ENCODE measurements at places on chromosomes 3 and 15. TPM values are rescaled to one million over a fixed set of nuclear protein-coding genes. Genes with fewer than 3 reads are reported as not detected.

The CD200R1 gene
- 0.84 TPM for total RNA-seq

DNA sequence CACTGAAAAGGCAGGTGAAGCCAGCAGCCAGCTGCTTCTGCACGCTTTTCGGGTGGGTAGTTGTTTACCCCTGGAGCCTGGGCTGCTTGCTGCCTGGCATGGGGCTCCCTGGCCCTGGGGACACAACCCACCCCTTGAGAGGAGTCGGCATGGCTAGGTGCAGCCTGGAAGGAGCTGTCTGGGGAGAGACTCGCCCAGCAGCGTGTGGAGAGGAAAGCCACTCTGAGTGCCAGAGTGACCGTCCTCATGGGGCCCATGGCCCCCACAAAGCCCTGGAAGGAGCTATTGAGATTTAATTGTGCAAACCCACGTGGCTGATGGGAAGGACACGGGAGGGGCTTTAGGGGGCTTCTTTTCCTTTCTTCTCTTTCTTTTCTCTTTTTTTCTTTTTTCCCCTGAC, 137.5 kb downstream of the OPA1 start:
- no peaks in the 10 kb centered on the region for H3K36me3 ChIP-seq
- no peaks in the 10 kb centered on the region for H3K27me3 ChIP-seq
- H3K27ac ChIP-seq: no peak overlapping the region
- DNase-seq: no peak

GRCh38 chr3:131630807-131631206, 128.0 kb upstream of the MRPL3 start:
- no peak for DNase-seq
- H3K4me1 ChIP-seq: no peaks in the 10 kb centered on the region
- H3K27me3 ChIP-seq: no peaks in the 10 kb centered on the region

GRCh38 chr3:151908399-151908798, 35.0 kb downstream of the SUCNR1 start:
- no peak overlapping the region for H3K27ac ChIP-seq
- H3K4me1 ChIP-seq: no peaks in the 10 kb centered on the region
- H3K36me3 ChIP-seq: no peaks in the 10 kb centered on the region
- H3K4me3 ChIP-seq: no peak overlapping the region
- H3K27me3 ChIP-seq: no peaks in the 10 kb centered on the region
- DNase-seq: no peak

The DAZL gene
- total RNA-seq: not detected

GRCh38 chr3:31890007-31890406, 91.1 kb downstream of the OSBPL10 start:
- no peak overlapping the region for H3K27ac ChIP-seq
- DNase-seq: no peak
- no peaks in the 10 kb centered on the region for H3K27me3 ChIP-seq
- no peaks in the 10 kb centered on the region for H3K36me3 ChIP-seq
- no peaks in the 10 kb centered on the region for H3K4me1 ChIP-seq
- H3K4me3 ChIP-seq: no peak overlapping the region

GRCh38 chr3:195546130-195546560, 3.0 kb upstream of the PPP1R2 start:
- peaks cover 4% of the 10 kb centered on the region for H3K4me1 ChIP-seq
- DNase-seq: no peak
- no peaks in the 10 kb centered on the region for H3K36me3 ChIP-seq
- H3K4me3 ChIP-seq: no peak overlapping the region
- H3K27me3 ChIP-seq: no peaks in the 10 kb centered on the region

- no peak for DNase-seq
- no peaks in the 10 kb centered on the region for H3K27me3 ChIP-seq
- no peaks in the 10 kb centered on the region for H3K4me1 ChIP-seq
- no peak overlapping the region for H3K27ac ChIP-seq
- H3K4me3 ChIP-seq: no peak overlapping the region
- no peaks in the 10 kb centered on the region for H3K36me3 ChIP-seq
Measured at GRCh38 chr15:87527416-87527815, 729.1 kb downstream of the NTRK3 start.

- H3K4me3 ChIP-seq: no peak overlapping the region
- H3K27me3 ChIP-seq: no peaks in the 10 kb centered on the region
- no peaks in the 10 kb centered on the region for H3K36me3 ChIP-seq
- no peak for DNase-seq
- H3K27ac ChIP-seq: no peak overlapping the region
Measured at GRCh38 chr15:67031331-67031730, 34.1 kb upstream of the SMAD3 start.

- DNase-seq: no peak
- H3K36me3 ChIP-seq: no peaks in the 10 kb centered on the region
- no peak overlapping the region for H3K27ac ChIP-seq
- no peaks in the 10 kb centered on the region for H3K4me1 ChIP-seq
Measured at GRCh38 chr3:20083253-20083652, 43.0 kb downstream of the KAT2B start.

- DNase-seq: peak; percentile 41
- H3K27ac ChIP-seq: no peak overlapping the region
- no peaks in the 10 kb centered on the region for H3K36me3 ChIP-seq
- no peaks in the 10 kb centered on the region for H3K27me3 ChIP-seq
Measured at GRCh38 chr15:31867536-31868442, 162.5 kb upstream of the CHRNA7 start.

- no peaks in the 10 kb centered on the region for H3K36me3 ChIP-seq
- H3K27ac ChIP-seq: no peak overlapping the region
- no peaks in the 10 kb centered on the region for H3K4me1 ChIP-seq
- DNase-seq: no peak
- H3K4me3 ChIP-seq: no peak overlapping the region
Measured at GRCh38 chr3:48957006-48957705, 32.9 kb upstream of the P4HTM start.

DNA sequence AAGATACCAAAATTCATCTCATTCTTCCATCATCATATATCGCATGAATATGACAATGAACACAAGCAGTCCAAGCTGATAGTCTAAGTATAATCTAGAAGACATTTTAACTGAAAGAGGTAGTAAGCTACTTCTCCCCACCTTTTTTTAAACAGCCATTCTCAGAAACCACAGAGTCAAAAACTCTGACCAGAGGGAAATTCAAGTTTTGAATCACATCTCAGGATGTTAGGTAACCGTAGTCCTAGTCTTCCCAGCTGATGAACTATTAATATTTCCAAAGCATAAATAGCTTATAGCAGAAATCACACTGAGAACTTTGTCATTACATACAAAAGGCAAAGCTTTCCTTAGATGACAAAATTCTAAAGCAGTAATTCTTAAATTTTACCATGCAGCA, 25.8 kb downstream of the NPTN start:
- no peak overlapping the region for H3K27ac ChIP-seq
- DNase-seq: no peak
- no peak overlapping the region for H3K4me3 ChIP-seq

The FGF7 gene
- 13.3 TPM for total RNA-seq

- H3K4me3 ChIP-seq: no peak overlapping the region
- no peak for DNase-seq
- H3K27ac ChIP-seq: no peak overlapping the region
- H3K4me1 ChIP-seq: no peaks in the 10 kb centered on the region
- no peaks in the 10 kb centered on the region for H3K27me3 ChIP-seq
Measured at GRCh38 chr3:71662568-71662967, 62.6 kb downstream of the EIF4E3 start.

- no peaks in the 10 kb centered on the region for H3K36me3 ChIP-seq
- no peak overlapping the region for H3K4me3 ChIP-seq
- H3K27me3 ChIP-seq: no peaks in the 10 kb centered on the region
- H3K27ac ChIP-seq: no peak overlapping the region
- DNase-seq: no peak
- H3K4me1 ChIP-seq: no peaks in the 10 kb centered on the region
Measured at GRCh38 chr15:71937650-71938311, 127.4 kb downstream of the NR2E3 start.

GRCh38 chr3:41239587-41239986, 40.3 kb downstream of the CTNNB1 start:
- no peaks in the 10 kb centered on the region for H3K27me3 ChIP-seq
- DNase-seq: no peak
- H3K4me3 ChIP-seq: no peak overlapping the region
- no peaks in the 10 kb centered on the region for H3K4me1 ChIP-seq
- H3K27ac ChIP-seq: no peak overlapping the region
- peaks cover 14% of the 10 kb centered on the region for H3K36me3 ChIP-seq

GRCh38 chr15:50151476-50151875, 30.5 kb upstream of the SLC27A2 start:
- H3K36me3 ChIP-seq: no peaks in the 10 kb centered on the region
- no peak overlapping the region for H3K27ac ChIP-seq
- H3K27me3 ChIP-seq: no peaks in the 10 kb centered on the region
- H3K4me1 ChIP-seq: no peaks in the 10 kb centered on the region
- DNase-seq: no peak

DNA sequence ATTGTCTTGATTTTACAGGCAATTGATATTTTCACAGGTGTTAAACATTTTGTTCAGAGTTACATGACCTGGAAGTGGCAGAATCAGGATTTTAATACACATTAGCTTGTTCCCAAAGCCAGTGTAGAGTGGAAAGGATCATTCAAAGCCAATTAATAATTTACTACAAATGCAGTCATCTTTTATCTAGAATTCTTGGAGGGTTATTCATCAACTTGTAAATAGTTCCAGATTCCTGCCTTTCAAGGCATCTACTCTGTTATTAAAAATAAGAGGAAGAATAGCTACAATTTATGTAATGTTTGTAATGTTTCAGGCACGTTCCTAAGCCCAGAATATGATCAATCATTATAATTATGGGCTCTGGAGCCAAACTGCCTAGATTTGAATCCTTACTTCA, 358.5 kb downstream of the ZNF385D start:
- no peaks in the 10 kb centered on the region for H3K36me3 ChIP-seq
- H3K27ac ChIP-seq: no peak overlapping the region
- H3K4me3 ChIP-seq: no peak overlapping the region
- DNase-seq: no peak
- H3K4me1 ChIP-seq: no peaks in the 10 kb centered on the region

The PLA1A gene
- 1.3 TPM for total RNA-seq

GRCh38 chr3:133884054-133884886, 11.4 kb downstream of the RAB6B start:
- peak; percentile 6 for DNase-seq
- H3K27ac ChIP-seq: no peak overlapping the region
- H3K27me3 ChIP-seq: no peaks in the 10 kb centered on the region
- H3K4me1 ChIP-seq: no peaks in the 10 kb centered on the region
- H3K4me3 ChIP-seq: no peak overlapping the region

DNA sequence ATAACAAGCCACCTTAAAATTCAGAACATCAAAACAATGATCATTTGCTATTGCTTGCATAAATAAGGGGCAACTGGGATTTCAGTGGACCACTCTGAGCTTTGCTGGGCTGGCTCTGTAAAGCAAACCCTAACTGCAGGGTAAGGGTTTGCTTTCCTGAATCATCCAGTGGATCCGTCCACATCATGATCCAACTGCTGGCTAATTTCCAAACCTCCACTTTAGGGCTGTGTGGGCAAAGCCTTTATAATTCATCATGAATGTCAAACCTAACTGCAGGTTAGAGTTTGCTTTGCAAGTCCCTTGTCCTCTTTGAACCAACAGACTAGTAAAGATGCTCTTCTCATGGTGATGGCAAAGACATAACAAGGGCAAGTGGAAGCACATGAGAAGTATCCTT, 76.1 kb downstream of the SYNPR start:
- H3K36me3 ChIP-seq: no peaks in the 10 kb centered on the region
- no peaks in the 10 kb centered on the region for H3K4me1 ChIP-seq
- no peaks in the 10 kb centered on the region for H3K27me3 ChIP-seq
- H3K4me3 ChIP-seq: no peak overlapping the region
- DNase-seq: no peak
- no peak overlapping the region for H3K27ac ChIP-seq

DNA sequence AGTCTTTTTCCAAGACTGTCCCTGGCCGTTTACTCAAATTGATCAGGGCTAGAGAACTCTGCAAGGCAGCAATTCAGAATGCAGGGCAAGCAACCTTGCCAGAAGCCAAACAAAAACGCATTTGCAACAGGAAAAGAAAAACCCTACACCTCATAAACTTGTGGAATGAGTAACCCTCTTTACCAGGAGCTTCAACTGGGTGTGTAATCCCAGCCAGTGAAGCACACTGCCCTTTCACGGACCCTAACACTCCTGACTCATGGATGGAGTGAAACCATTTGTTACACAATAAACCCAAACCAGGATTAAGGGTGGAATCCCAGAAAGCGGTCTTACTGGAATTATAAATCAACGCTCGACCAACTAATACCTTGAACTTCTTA, 14.8 kb upstream of the LDHAL6B start:
- H3K4me1 ChIP-seq: no peaks in the 10 kb centered on the region
- no peak for DNase-seq
- H3K4me3 ChIP-seq: no peak overlapping the region
- peak overlapping the region; percentile 38 for H3K27ac ChIP-seq
- H3K36me3 ChIP-seq: no peaks in the 10 kb centered on the region
- H3K27me3 ChIP-seq: no peaks in the 10 kb centered on the region

GRCh38 chr3:55490276-55490913, 3.3 kb upstream of the WNT5A start:
- H3K4me3 ChIP-seq: no peak overlapping the region
- H3K27me3 ChIP-seq: peaks cover 10% of the 10 kb centered on the region
- H3K27ac ChIP-seq: no peak overlapping the region

DNA sequence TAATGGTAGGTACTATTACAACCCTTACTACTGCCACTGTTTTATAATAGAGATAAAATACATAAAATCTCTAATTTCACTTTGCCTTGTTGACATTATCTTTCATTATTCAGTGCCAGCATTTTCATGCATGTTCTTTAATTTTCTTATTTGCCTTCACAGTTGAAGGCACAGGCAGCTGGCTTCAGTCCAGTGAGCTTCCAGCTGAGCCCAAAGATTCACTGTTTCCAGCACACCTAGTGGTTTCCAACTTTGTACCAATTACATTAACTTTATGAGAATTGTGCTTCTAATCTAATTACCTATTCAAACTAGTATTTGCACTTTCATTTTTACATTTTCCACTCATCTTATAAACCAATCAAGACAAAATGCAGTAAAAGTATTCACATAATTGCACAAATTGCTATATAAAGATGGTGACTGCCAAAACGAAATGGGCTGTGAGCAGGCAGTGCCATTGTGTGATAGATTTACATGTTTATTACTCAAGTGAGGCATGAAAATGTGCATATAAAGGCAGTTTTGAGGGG, 228.3 kb downstream of the MFSD1 start:
- DNase-seq: no peak
- H3K4me1 ChIP-seq: no peaks in the 10 kb centered on the region
- H3K27me3 ChIP-seq: no peaks in the 10 kb centered on the region
- no peaks in the 10 kb centered on the region for H3K36me3 ChIP-seq
- no peak overlapping the region for H3K27ac ChIP-seq

The ACSBG1 gene
- 0.59 TPM for total RNA-seq
